Large intestine (tissue), 12 donors: ENCODE measurements at places on chromosomes 11 and 22.

GRCh38 chr11:35845860-35846259 is 98.0 kb upstream of the LDLRAD3 start:
- no peak for DNase-seq
- no peak overlapping the region for H3K27ac ChIP-seq
- H3K36me3 ChIP-seq, result no peaks in the 10 kb centered on the region

- H3K4me1 ChIP-seq, result no peaks in the 10 kb centered on the region
- H3K27ac ChIP-seq, result no peak overlapping the region
- DNase-seq, result no peak
- no peaks in the 10 kb centered on the region for H3K27me3 ChIP-seq
Observed at GRCh38 chr11:21254055-21254454, 584.7 kb downstream of the NELL1 start.

DNA sequence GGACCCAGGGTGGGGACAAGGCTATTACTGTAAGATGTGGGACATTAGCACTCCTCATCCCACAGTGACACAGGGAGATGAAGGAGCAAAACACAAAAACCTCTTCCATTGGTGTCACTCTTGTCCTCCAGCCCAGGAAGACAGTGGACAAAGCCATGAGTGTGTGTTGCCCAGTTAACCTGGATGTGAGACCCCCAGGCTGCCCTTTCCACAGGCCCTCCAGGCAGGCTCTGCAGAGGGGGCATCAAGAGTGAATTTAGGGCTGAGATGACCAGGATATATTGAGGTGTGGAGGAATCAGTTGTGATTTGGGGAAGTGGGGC is 111.3 kb downstream of the GGTLC2 start:
- no peak for DNase-seq
- no peaks in the 10 kb centered on the region for H3K27me3 ChIP-seq
- no peaks in the 10 kb centered on the region for H3K36me3 ChIP-seq
- no peak overlapping the region for H3K4me3 ChIP-seq
- no peak overlapping the region for H3K27ac ChIP-seq
- no peaks in the 10 kb centered on the region for H3K4me1 ChIP-seq

DNA sequence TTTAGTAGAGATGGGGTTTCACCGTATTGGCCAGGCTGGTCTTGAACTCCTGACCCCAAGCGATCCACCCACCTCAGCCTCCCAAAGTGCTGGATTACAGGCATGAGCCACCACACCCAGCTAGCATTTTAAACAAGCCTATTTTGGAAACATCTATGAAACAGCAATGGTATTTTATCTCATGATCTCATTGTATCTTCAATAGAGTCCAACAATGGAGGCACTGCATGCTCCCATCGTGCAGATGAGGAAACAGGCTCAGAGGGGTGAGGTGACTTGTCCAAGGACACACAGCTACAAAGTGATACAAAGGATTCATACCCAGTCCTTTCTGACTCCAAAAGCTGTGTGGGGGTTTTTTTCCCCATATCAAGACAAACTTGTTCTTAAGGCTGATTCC is 39.0 kb upstream of the RTL6 start:
- H3K36me3 ChIP-seq, result no peaks in the 10 kb centered on the region
- no peak overlapping the region for H3K27ac ChIP-seq
- no peak overlapping the region for H3K4me3 ChIP-seq

- no peak for DNase-seq
- H3K36me3 ChIP-seq, result no peaks in the 10 kb centered on the region
- H3K27me3 ChIP-seq, result peaks cover 5% of the 10 kb centered on the region
- H3K27ac ChIP-seq, result no peak overlapping the region
- H3K4me1 ChIP-seq, result no peaks in the 10 kb centered on the region
Observed at GRCh38 chr11:35566181-35566580, 40.8 kb upstream of the PAMR1 start.

DNA sequence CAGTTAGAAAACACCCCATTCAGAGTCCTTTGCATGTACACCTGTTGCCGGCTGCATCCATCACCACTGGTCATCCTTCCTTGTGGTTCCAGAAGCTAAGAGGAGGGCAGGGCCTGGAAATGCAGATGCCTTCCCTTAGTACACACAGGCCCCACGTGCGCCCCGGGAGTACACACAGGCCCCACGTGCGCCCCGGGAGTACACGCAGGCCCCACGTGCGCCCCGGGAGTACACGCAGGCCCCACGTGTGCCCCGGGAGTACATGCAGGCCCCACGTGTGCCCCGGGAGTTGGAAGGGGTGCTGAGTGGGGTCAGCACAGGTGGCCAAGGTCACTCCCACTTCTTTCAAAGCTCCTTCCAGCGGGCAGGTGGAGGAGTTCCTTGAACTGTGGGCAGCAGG is 1141.9 kb downstream of the BRD1 start:
- H3K27ac ChIP-seq, result no peak overlapping the region
- H3K4me1 ChIP-seq, result no peaks in the 10 kb centered on the region
- no peaks in the 10 kb centered on the region for H3K27me3 ChIP-seq
- DNase-seq, result no peak
- no peak overlapping the region for H3K4me3 ChIP-seq
- H3K36me3 ChIP-seq, result no peaks in the 10 kb centered on the region

GRCh38 chr22:37663521-37664140 is 5.1 kb downstream of the PDXP start:
- H3K4me3 ChIP-seq, result no peak overlapping the region
- H3K4me1 ChIP-seq, result peaks cover 26% of the 10 kb centered on the region
- peak overlapping the region; percentile 19 for H3K27ac ChIP-seq
- DNase-seq, result no peak
- H3K27me3 ChIP-seq, result no peaks in the 10 kb centered on the region
- H3K36me3 ChIP-seq, result peaks cover 34% of the 10 kb centered on the region

DNA sequence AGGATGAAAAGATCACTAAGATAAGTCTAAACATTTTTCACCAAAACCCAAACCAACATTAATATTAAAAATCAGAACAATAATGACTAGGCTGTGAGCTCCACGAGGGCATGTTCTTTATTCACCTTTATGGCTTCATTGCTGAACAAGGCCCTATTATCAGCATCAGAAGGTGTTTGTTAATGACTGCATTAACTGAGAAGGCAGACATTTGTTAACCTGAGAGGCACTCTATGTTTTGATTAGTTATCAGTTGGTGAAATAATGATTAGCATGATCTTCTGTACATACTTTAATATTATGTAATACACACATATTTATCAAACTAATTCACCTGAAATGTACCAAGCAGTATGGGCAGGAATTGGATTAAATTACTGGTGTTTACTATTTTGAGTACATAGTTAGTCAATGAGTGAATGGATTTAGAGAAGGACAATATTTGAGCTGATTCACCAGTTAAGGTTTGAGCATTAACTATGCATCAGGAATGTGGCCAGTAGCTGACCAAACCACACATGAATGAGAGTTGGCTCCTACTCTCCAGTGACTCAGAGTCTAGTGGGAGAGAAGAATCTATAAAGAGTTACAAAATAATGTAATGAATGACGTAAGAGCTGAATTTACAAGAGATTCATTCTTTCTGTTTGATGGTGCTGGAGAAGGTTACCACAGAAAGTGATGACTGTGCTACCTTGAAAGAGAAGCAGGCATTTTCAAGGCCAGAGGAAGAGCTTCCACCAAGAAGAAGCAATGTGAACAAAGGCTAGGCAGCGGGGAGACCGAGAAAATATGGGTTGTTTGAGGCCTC is 6.7 kb downstream of the IL18 start:
- H3K4me3 ChIP-seq, result no peak overlapping the region
- no peaks in the 10 kb centered on the region for H3K4me1 ChIP-seq
- H3K36me3 ChIP-seq, result peaks cover 3% of the 10 kb centered on the region
- DNase-seq, result no peak

GRCh38 chr11:59225017-59225416 is 12.3 kb upstream of the MPEG1 start:
- no peaks in the 10 kb centered on the region for H3K36me3 ChIP-seq
- H3K27ac ChIP-seq, result no peak overlapping the region
- H3K4me1 ChIP-seq, result no peaks in the 10 kb centered on the region

GRCh38 chr11:99240192-99241030 is 219.7 kb downstream of the CNTN5 start:
- H3K4me3 ChIP-seq, result no peak overlapping the region
- H3K27me3 ChIP-seq, result no peaks in the 10 kb centered on the region
- H3K36me3 ChIP-seq, result no peaks in the 10 kb centered on the region

DNA sequence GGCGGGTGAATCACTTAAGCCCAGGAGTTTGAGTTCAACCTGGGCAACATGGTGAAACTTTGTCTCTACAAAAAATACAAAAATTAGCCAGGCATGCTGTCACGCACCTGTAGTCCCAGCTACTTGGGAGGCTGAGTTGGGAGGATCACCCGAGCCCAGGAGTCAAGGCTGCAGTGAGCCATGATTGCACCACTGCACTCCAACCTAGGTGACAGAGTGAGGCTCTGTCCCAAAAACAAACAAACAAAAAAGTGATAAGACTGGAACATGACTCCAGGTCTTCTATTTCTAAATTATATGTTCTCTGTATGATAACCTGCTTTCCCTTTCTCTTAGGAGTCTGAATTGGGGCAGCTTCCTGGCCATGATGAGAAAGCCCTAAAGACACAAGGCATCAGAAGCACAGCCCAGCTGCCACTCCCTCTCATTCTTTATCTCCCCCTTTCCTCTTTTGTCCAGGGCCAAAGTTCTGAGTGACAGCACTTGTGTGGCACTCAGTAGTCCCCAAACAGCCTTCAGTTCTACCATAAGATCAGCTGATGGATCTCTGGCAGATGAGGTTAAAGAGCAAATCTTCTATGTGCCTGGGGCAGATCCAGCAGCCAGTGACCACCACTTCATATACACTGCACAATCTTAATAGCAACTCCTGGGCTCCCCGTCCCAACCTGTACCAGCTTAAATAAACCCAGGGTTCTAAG is 136.0 kb downstream of the C11orf58 start:
- DNase-seq, result no peak
- H3K27ac ChIP-seq, result no peak overlapping the region
- H3K27me3 ChIP-seq, result no peaks in the 10 kb centered on the region
- peaks cover 3% of the 10 kb centered on the region for H3K36me3 ChIP-seq

GRCh38 chr11:132045107-132045506 is 674.7 kb downstream of the NTM start:
- H3K27me3 ChIP-seq, result no peaks in the 10 kb centered on the region
- no peak overlapping the region for H3K27ac ChIP-seq
- no peak for DNase-seq
- no peaks in the 10 kb centered on the region for H3K36me3 ChIP-seq
- no peak overlapping the region for H3K4me3 ChIP-seq
- H3K4me1 ChIP-seq, result no peaks in the 10 kb centered on the region

DNA sequence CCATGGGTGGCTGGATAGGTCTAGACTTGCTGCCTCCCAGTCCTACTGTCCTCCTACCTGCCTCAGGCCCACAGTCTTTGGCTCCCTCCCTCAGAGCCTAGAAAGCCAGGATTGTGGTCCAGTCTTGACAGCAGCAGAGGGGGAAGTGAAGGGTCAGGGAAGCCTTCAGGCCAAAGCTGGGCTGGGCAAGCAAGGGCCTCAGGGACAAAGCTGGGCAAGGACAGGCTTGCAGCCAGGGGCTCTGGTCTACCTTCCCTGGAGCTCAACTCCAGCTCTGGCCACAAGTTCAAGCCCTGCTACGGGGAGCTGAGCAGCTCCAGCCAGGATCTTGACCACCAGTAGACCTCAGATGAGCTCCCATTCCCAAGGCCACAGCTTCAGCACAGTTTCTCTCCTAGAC is 14.9 kb downstream of the LMO1 start:
- no peak for DNase-seq
- no peak overlapping the region for H3K27ac ChIP-seq
- peaks cover 18% of the 10 kb centered on the region for H3K27me3 ChIP-seq
- H3K36me3 ChIP-seq, result no peaks in the 10 kb centered on the region

DNA sequence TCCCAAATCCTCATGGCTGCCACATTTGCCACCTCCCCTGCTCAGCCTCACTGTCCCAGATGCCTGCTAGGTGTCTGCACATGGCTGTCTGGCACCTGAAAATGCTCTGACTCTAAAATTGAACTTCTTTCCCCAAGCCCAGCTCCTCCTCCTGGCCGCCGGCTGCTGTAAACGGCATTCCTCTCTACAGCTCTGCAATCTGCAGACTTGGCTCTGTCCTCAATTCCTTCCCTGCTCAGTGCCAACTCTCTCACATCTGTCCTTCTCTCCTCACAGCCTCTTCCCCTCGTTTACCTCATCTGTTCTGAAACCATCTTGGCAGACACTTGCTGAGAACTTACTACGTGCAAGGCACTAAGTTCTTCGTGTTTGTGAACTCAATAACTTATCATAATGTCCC is 169.4 kb upstream of the SYT13 start:
- no peaks in the 10 kb centered on the region for H3K36me3 ChIP-seq
- H3K27ac ChIP-seq, result no peak overlapping the region
- H3K27me3 ChIP-seq, result peaks cover 9% of the 10 kb centered on the region
- H3K4me3 ChIP-seq, result no peak overlapping the region
- no peak for DNase-seq
- H3K4me1 ChIP-seq, result no peaks in the 10 kb centered on the region

- H3K4me3 ChIP-seq, result no peak overlapping the region
- peaks cover 21% of the 10 kb centered on the region for H3K27me3 ChIP-seq
- H3K36me3 ChIP-seq, result no peaks in the 10 kb centered on the region
- no peak for DNase-seq
- H3K27ac ChIP-seq, result no peak overlapping the region
- no peaks in the 10 kb centered on the region for H3K4me1 ChIP-seq
Observed at GRCh38 chr22:33038836-33039235, 19.3 kb downstream of the SYN3 start.

- peaks cover 15% of the 10 kb centered on the region for H3K4me1 ChIP-seq
- no peak for DNase-seq
- no peak overlapping the region for H3K4me3 ChIP-seq
- no peak overlapping the region for H3K27ac ChIP-seq
- H3K36me3 ChIP-seq, result peaks cover 2% of the 10 kb centered on the region
Observed at GRCh38 chr22:46867106-46867505, 104.7 kb downstream of the TBC1D22A start.

DNA sequence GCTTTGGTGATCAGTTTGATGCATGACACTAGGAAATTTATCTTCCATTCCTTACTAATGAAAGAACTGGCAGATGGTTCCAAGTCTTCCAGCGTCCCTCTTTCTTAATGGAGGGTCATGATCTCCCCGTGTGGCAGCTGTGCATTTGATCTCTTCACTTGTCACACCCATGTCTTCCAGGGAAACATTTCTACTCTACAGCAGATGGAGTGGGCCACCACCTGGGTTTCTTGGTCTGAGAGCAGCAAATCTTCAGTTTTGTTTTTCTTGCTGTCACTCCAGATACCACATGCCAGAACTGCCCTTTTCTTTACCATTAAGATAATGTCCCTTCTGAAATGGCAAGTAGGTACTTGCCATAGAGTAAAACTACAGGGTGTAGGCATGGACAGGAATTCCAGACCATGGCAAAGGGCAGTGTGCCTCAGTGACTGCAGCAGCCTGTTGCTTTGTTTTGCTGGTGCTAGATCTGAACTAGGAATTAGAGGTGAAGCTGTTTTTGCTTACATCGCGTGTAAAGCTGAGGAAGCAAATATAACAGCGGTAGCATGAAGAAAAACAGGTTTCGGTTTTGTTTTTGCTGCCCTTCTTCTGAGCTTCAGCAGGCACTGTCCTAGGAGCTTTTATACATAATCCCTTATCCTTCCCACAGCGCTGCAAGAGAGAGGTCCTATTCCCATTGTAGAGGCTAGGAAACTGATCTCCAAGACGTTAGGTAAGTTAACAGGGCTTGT is 20.7 kb upstream of the C11orf96 start:
- H3K4me1 ChIP-seq, result peaks cover 30% of the 10 kb centered on the region
- peak overlapping the region; percentile 91 for H3K27ac ChIP-seq
- no peak for DNase-seq
